ENCODE measurements at places on chromosomes 3 and 15.

DNA sequence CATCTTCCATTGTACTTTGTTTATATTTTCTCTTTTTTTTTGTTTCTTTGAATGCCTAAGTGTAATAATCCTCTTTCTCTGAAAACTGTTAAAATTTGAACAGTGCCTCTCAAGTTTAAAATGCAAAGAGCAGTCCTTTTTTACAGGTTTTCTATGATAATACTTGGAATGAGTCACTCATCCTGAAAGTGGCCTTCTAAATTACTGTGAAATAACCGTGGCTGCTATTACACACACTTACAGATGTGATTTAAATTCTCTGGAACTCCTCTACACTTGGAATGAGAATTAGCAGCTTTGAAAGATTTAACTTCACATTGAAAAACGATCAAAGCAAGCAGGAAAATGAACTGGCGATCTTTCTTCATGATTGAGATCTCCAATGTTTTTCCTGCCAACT lies 105.9 kb downstream of the ROBO1 start:
- no peak for DNase-seq

- DNase-seq: no peak
These were observed 27.7 kb downstream of the SRPRB start for GRCh38 chr3:133833267-133833666.

DNA sequence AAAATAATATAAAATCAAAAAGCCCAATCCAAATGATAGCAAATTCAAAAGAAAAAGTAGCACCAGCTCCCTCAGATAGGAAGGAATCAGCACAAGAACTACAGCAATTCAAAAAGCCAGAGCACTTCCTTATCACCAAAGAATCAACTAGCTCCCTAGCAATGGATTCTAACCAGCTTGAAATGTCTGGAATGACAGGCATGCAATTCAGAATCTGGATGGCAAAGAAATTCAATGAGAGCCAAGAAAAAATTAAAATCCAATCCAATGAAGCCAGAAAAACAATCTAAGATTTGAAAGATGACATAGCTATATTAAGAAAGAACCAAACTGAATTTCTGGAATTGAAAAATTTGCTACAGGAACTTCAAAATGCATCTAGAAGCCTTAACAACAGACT lies 1334.4 kb upstream of the ALCAM start:
- DNase-seq: no peak

DNA sequence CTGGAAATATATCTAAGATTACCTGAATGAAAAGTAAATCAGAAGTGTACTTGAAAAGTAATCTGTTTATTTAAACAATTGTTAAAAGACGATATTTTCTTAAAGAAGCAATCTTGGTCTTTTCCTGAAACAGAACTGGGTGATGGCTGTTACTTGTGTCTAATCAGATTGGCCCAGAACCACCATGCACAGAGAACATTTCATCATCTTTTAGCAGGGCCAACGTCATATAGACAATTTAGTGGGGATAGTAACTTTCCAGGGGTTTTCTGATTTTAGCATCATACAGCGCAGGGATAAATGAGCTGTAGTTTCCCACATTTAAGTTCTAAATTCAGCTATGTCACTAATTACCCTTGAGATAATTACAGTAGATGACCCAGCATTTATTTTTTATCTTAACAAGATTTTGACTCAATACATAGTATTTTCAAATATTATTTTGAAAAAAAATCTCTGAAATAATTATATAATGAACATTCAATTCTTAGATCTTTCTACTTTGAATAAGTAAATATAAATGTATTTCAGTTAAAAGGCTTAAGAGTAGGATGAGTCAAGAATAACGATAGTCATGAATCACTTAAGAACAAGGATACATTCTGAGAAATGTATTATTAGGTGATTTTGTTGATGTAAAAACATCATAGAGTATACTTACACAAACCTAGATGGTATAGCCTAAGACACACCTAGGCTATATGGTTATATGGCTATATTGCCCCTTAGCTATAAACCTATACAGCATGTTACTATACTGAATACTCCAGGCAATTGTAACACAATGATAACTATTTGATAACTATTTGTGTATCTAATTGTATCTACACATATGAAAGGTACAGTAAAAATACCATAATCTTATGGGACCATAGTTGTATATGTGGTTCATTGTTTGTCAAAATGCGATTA lies 103.8 kb upstream of the MME start:
- DNase-seq: no peak

- no peak for DNase-seq
These were observed 153.4 kb downstream of the OTOL1 start for GRCh38 chr3:161649900-161650484.

- DNase-seq: no peak
These were observed 16.8 kb upstream of the MCCC1 start for GRCh38 chr3:183116025-183116614.

DNA sequence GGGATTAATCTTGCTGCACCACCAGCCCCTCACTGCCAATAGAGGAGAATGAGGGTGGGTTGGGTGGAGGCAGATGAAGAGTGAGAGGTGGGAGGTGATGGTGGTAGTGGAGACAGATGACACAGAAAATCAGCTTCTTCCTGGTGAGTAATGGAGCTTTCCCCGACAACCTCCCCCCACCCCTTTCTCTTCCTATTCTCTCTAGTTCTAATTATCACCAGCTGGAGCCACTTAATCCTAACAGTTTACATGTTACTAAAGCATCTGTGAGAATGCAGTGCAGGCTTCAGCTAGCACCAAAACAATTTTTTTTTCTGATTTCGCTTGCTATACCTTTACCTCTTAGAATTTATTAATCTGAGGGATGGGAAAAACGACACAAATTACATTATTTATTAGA lies 116.1 kb upstream of the DNAJC19 start:
- DNase-seq: no peak

DNA sequence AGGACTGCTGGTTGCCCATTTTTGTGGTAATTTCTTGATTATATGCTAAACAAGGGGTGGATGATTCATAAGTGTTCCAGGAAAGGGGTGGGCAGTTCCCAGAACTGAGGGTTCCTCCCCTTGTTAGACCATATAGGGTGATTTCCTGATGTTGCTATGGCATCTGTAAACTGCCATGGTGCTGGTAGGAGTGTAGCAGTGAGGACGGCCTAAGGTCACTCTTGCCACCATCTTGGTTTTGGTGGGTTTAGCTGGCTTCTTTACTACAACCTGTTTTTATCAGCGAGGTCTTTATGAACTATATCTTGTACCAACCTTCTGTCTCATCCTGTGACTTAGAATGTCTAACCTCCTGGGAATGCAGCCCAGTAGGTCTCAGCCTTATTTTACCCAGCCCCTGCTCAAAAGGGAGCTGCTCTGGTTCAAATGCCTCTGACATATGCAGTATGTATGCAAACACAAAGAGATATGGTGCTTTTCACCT lies 46.2 kb downstream of the C3orf38 start:
- no peak for DNase-seq

- DNase-seq: no peak
These were observed 90.0 kb downstream of the EFL1 start for GRCh38 chr15:82172506-82172905.

- DNase-seq: no peak
These were observed 111.9 kb downstream of the OXSM start for GRCh38 chr3:25901796-25902195.

DNA sequence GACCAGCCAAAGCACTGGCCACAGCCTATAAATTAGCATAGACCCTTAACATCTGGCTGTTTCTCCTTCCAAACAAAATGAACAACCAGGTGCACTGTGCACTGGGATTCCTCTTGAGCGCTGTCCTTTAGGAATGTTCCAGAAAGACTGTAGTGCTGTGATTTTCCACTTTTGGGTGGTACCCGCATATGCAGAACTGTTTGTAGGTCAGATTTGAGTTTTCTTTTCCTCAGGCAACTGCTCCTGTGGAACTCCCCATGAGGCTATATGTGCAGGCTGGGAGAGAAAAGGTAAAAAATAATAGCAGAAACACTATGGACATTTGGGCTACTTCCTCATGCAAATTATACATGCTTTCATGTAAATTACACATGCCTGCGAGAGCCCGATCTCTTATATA lies 139.1 kb downstream of the CHST2 start:
- DNase-seq: no peak

GRCh38 chr15:89058876-89059405 lies 29.3 kb upstream of the ABHD2 start:
- no peak for DNase-seq

DNA sequence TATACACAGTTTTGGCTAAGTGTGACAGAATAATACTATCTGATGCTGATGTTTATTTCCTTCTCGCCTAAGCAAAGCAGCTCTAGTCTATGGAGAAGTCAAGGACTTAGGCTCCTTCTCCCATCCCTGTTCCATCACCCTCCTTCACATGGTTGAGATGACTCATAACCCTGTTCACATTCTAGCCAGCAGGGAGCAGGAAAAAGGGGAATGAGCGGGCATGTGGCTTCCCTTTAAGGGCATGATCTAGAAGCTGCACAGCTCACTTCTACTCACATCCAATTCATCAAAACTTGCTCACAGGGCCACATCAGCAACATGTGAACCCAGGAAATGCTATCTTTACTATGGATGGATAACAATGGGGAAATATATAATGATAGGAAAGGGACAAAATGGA lies 40.9 kb downstream of the CBLB start:
- peak; percentile 75 for DNase-seq

DNA sequence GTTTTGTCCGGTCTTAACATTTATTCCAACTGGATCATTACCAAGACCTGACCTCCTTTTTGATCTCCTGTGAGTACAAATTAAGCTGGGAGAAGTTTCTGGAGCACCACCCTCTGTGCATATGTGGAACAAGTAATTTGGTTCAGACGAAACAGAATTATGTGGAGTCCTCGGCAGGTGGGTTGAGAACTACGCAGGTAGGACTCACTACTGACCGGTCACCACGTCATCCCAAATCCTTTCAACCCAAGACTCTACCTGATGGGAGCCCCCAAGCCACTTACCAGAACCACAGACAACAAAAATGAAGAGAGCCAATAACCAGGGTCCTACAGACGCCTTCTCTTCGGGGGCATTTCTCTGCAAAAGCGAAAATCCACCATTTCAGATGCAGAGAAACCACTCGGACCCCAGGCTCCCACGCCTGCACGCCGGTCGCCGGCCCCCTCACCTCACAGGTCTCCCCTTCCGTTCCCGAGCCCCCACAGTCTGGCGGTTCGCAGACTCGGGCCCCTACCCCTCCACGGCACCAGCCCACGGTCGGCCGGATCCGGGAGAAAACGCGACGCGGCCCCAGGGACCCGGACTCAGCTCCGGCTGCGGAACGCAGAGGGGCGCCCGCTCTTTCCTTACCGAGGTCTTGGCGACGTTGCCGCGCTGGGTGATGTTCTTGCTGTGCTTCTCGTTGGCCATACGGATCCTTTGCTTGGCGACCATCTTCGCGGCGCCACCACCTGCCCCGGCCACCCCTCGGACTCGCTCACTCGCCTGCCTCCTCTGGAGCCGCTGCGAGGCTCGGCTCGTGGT lies 674 bp downstream of the SERP1 start:
- no peak for DNase-seq

GRCh38 chr3:44906997-44907396 lies 32.6 kb downstream of the TGM4 start:
- no peak for DNase-seq

DNA sequence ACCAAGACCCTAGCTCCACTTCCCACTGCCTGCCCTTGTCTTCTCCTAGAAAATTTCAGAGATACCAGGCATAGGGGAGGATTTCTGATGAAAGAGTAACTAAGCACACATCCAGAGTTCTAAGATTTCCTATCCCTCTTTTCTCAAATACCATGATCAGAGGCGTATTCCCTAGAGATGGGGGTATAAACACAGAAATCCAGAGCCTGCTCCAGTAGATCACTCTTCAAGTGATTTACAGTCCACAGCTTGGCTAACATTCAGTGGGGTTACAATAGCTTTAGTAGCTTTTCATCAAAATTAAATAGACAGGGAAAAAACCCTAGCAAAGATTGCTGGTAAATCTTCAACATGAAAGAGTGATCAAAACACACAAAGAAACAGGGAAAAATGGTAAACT lies 800.7 kb upstream of the GRM7 start:
- DNase-seq: no peak

- no peak for DNase-seq
These were observed 61.1 kb downstream of the AMOTL2 start for GRCh38 chr3:134312873-134313846.

- DNase-seq: no peak
These were observed 242.0 kb downstream of the NFKBIZ start for GRCh38 chr3:102091358-102091757.

GRCh38 chr3:51340013-51340829 lies 44.9 kb upstream of the MANF start:
- peak; percentile 62 for DNase-seq

DNA sequence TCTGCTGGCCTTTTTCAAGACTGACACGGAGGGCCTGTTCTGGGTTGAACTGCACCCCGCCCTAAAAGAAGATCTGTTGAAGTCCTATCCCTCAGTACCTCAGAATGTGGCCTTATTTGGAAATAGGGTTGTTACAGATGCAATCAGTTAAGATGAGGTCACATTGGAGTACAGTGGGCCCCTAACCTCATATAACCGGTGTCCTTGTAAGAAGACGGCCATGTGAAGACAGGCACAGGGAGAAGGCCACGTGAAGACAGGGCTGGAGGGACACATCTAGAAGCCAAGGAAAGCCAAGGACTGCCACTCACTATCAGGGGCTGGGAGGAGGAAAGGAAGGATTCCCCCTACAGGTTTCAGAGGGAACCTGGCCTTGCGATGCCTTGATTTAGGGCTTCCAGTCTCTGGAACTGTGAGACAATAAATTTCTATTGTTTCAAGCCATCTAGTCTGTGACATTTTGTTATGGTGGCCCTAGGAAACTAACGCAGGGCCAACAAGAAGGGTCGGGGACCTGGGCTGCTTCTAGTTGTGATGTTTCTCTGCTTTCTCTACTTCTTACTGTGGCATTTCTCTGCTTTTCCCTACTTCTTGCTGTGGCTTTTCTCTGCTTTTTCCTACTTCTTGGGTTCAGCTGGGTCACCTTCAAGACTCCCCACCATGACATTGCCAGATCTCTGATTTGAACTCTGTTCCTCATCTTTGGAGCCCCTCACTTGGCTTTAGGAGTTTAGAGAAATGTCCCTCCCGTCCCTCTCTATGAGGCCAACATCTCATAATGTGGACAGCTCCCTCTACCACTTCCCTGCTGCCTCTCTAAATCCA lies 4.8 kb upstream of the CCDC174 start:
- DNase-seq: no peak

GRCh38 chr3:84905556-84905920 lies 53.3 kb upstream of the CADM2 start:
- no peak for DNase-seq

DNA sequence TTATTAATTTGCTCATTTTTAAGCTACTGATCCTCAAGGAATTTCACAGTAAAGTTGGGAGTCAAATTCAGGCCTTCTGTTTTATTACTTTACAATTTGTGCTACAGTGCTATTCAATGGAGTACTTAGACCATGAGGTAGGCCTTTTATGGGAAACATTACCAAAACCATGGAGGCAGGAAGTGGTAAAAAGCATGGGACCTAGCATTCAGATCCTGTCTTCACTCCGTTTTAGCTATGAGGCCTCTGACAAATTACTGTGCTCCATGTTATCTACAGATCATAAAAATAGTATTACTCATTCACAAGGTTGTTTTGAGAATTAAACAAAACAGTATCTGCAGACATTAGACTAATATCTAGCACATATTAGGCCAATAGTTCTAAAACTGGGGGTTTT lies 140.6 kb upstream of the SLITRK3 start:
- DNase-seq: no peak
